ENCODE measurements at places on chromosomes 4 and X.

DNA sequence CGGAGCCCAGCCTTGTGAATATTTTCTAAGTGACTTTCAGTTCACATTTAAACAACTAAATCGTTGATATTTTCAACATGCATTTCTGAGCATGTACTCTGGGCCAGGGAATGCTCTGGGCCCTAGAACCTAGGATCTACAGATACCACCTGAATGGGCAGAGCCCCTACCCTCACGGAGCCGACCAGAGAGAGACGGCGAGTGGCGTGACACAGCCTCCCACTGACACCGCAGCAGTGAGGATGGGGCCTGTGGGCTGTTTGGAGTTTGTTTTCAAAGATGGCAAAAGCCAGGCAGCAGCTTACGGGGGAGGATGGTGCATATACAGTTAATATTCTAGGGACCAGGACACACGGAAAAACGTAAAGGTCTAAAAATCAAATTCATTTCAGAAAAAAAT, 17.7 kb downstream of the NELFA start:
- peaks cover 35% of the 10 kb centered on the region for H3K36me3 ChIP-seq
- no peaks in the 10 kb centered on the region for H3K27me3 ChIP-seq
- no peak overlapping the region for H3K27ac ChIP-seq
- peaks cover 27% of the 10 kb centered on the region for H3K4me1 ChIP-seq
- H3K4me3 ChIP-seq, result no peak overlapping the region

GRCh38 chrX:129980540-129981199, 1.8 kb upstream of the BCORL1 start:
- peaks cover 38% of the 10 kb centered on the region for H3K4me1 ChIP-seq
- no peaks in the 10 kb centered on the region for H3K36me3 ChIP-seq
- peak overlapping the region; percentile 67 for H3K27ac ChIP-seq
- no peaks in the 10 kb centered on the region for H3K27me3 ChIP-seq
- DNase-seq, result no peak
- H3K4me3 ChIP-seq, result no peak overlapping the region

GRCh38 chr4:93157986-93158385, 670.6 kb upstream of the ATOH1 start:
- no peak for DNase-seq
- H3K4me3 ChIP-seq, result no peak overlapping the region
- H3K27me3 ChIP-seq, result no peaks in the 10 kb centered on the region
- no peak overlapping the region for H3K27ac ChIP-seq

DNA sequence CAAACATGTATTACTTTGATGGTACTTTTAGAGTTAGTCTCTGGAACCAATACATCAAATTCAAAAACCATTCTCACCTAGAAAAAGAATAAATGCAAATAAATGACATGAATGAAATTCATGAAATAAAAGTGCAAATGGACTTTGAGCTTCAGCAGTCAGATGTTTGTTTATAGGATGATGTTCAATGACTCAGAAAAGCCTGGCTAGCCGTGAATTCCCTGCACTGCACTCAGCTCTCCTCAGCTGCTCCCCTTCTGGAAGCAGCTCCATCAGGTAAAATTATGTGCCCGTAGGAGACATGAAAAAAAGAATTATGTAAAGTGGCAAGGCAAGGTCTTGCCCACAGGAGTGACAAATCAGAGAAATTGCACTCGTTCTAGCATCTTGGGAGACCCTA, 390.6 kb downstream of the GPM6A start:
- H3K4me3 ChIP-seq, result no peak overlapping the region
- no peaks in the 10 kb centered on the region for H3K36me3 ChIP-seq
- no peak for DNase-seq
- H3K27me3 ChIP-seq, result no peaks in the 10 kb centered on the region
- no peak overlapping the region for H3K27ac ChIP-seq

- H3K4me3 ChIP-seq, result no peak overlapping the region
- peaks cover 2% of the 10 kb centered on the region for H3K27me3 ChIP-seq
- no peak overlapping the region for H3K27ac ChIP-seq
- no peak for DNase-seq
- no peaks in the 10 kb centered on the region for H3K4me1 ChIP-seq
- no peaks in the 10 kb centered on the region for H3K36me3 ChIP-seq
Measured at GRCh38 chrX:20668550-20668949, 401.8 kb upstream of the RPS6KA3 start.

DNA sequence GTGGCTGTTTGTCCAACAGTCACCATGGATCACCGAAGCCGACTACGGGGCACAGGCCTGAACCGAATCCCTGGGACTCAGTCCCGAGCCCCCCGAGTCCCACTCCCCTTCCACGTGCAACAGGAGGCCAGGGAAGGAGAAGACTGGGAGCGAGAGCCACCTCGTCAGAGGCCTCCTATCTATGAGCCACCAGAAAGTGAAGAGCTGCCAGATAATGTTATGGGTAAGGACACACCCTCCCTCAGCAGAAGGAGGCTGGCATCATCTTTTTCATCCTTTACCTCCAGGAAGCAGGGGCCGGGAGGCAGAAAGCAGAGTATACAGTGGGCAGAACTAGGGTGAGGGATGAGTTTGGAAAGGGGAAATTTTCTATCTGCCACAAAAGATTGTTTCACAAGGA, 2.8 kb upstream of the PRDX4 start:
- no peaks in the 10 kb centered on the region for H3K36me3 ChIP-seq
- H3K4me3 ChIP-seq, result no peak overlapping the region
- H3K27me3 ChIP-seq, result no peaks in the 10 kb centered on the region
- peaks cover 3% of the 10 kb centered on the region for H3K4me1 ChIP-seq

DNA sequence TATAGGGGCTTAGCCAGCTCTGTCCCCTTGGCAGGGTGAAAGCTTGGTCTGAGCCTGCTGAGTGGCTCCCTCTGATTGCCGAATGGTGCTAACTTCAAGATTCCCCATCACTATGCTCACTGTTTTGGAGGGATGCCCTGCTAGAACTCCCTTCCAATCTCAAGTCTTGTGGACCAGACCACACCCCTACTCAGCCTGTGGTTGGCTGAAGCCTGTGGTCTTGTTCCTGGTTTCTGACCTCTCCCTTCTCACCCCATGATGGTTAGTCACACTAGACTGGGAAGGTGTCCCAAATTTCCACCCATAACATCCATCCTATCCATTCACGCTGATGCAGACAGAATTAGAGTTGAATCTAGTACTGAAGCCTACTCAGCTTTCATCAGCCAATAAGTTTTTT, 184.7 kb upstream of the NDP start:
- DNase-seq, result no peak
- H3K36me3 ChIP-seq, result no peaks in the 10 kb centered on the region
- H3K4me3 ChIP-seq, result no peak overlapping the region
- H3K4me1 ChIP-seq, result no peaks in the 10 kb centered on the region
- H3K27me3 ChIP-seq, result no peaks in the 10 kb centered on the region
- H3K27ac ChIP-seq, result no peak overlapping the region

GRCh38 chrX:25925946-25926345, 212.2 kb upstream of the MAGEB18 start:
- H3K27me3 ChIP-seq, result no peaks in the 10 kb centered on the region
- no peak overlapping the region for H3K4me3 ChIP-seq
- no peak overlapping the region for H3K27ac ChIP-seq
- no peak for DNase-seq
- H3K4me1 ChIP-seq, result no peaks in the 10 kb centered on the region

- H3K27ac ChIP-seq, result no peak overlapping the region
- no peaks in the 10 kb centered on the region for H3K27me3 ChIP-seq
- no peaks in the 10 kb centered on the region for H3K4me1 ChIP-seq
Measured at GRCh38 chrX:30039768-30040167, 175.6 kb upstream of the MAGEB2 start.

All from esophagus squamous epithelium (tissue), 5 donors.